ENCODE measurements at places on chromosomes 7 and 10.

DNA sequence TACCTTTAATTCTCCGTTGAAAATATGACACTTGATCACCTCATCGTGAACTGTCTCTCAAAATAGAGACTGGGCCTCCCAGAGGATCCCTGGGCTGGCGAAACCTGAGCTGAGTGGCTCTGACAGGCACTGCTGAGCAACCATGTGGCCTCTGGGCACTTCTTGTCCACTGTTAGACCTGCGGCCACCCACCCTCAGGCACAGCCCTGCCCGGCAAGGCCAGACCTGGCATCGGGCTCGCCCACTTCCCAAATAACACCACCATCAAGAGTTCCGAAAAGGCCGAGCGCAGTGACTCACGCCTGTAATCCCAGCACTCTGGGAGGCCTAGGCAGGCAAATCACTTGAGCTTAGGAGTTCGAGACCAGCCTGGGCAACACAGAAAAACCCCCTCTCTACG is 82.5 kb downstream of the COBL start:
- no peak for DNase-seq

GRCh38 chr10:95848841-95849240 is 58.9 kb upstream of the CC2D2B start:
- DNase-seq: no peak

DNA sequence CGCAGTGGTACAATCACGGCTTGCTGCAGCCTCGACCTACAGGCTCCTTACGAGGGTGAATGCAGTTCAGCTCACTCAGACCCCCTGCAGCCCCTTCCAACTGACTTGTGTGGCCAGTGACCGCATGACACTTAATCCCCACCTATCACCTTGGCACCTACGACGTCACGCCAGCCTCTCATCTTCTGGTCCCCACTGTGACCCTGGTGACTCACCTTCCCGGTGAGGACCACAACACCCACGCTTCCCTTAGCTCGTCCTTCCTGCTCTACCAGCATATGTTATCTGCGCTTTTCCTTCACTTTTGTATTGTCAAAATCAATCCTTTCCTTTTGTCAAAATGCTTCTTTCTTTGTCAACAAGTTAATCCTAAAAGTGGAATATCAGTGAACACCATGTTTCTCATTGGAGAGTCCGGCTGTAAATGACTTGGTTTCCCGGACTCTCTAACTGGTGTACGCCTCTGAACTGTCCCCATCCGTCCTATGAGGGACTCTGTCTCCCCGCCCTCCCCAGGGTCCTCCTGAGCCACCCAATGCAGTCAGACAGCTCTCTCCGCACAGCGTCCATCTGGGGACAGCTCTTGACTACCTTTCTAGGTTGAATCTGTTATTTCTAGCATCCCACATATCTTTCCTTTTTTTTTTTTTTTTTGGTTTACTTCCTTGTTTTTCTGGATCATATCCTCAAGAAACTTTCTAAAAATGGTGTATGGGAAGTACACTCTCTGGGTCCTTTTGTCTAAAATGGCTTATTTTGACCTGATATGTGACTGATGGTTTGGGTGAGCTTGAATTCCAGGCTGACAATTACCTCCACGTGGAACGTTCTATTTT is 37.3 kb downstream of the CFAP46 start:
- DNase-seq: no peak

DNA sequence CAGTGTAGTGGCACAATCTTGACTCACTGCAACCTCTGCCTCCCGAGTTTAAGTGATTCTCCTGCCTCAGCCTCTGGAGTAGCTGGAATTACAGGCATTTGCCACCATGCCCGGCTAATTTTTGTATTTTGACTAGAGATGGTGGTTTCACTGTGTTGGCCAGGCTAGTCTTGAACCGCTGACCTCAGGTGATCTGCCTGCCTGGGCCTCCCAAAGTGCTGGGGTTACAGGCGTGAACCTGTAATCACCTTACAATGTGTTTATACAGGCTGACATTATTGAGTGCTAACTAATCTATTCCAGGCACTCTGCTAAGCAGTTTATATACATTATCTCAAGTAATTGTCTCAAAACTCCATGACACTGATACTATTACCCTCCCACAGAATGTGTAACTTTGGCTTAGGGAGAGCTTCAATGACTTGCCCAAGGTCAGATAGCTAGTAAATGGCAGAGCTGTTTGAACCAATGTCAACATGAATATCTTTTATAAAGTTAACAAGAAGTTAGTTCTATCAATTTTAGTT is 36.8 kb downstream of the KIFBP start:
- DNase-seq: no peak

GRCh38 chr10:35558276-35558675 is 46.9 kb upstream of the GJD4 start:
- no peak for DNase-seq

GRCh38 chr7:117818232-117818631 is 55.0 kb downstream of the CTTNBP2 start:
- DNase-seq: no peak

- DNase-seq: no peak
Observed at GRCh38 chr10:102674566-102674965, 30.3 kb downstream of the TRIM8 start.

DNA sequence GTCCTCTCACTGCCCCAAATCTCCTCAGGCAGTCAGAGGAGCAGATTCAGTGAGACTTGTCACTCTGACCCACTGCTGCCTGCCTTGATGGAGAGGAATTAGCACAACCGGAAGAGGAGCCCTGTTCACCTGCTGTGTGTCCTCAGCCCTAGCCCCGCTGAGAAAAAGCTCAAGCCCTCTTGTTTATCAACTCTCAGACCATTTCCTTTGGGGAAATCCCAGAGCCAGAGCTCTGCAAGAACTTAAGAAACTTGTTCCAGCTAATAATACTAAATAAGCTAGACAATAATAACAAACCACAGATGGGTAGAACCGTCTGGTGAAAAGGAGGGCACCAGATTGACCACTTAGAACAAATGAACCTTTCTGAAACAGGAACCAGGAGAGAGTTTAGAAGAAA is 37.7 kb upstream of the ITGB1 start:
- DNase-seq: no peak
